ENCODE measurements at places on chromosomes 12 and 14.
A peak's percentile ranks its signal among the peaks of the same experiment; 100 is the strongest.

- DNase-seq: no peak
Measured at GRCh38 chr12:88562846-88563582, 17.3 kb downstream of the KITLG start.

- no peak for DNase-seq
Measured at GRCh38 chr12:61367281-61367785, 892.9 kb upstream of the USP15 start.

DNA sequence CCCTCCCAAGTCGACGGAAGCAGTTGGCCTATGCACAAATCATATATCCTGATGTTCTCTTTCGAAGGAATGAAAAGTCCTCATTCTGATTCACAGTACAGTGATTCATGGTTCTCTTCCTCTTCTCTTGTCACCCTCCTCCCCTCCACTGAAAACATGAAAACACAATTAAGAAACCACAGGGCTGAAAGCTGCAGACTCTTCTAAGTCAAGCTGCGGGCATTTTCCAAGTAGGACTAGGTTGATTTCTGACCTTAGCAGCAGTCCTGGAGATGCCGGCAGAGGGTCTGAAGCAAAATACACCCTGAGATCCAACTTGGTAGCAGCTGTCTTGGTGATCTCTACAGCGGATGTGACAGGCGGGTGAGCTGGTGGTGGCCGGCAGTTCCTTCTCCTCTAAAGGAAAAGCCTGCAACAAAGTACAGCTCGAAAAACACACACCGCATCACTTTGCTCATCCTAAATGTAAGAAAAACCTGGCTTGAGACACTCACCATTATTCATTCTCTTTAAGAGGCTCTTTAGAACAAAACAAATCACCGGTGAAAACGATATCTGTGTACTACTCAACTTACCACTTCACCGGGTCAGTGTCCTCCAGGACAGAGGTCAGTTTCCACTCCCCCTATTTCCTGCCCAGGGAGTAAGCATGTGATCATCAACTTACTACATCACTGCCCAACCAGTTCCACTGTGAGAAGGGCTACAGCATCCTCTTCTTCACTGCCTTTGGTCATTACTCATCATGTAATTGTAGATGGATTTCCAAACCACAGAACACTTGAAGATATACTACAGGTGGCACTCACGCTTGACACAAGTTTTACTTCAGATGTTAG is 6.0 kb downstream of the TMCC3 start:
- peak; percentile 54 for DNase-seq

DNA sequence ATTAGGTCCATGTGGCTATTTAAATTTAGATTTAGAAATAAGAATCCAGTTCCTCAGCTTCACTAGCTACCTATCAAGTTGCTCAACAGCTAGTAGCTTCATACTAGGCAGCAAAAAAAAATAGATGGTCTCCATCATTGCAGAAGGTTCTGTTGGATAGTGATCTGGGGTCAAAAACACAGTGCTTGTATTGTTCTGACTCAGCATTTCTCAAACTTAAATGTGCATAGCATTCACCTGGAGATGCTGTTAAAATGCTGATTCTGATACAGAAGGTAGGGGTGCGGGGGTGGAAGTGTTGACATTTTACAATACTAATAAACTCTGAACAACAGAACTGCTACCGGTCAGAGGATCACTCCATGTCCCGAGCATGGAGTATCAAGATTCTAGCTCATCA is 51.3 kb downstream of the PRICKLE1 start:
- DNase-seq: no peak

GRCh38 chr12:116939734-116940133 is 29.0 kb downstream of the FBXW8 start:
- DNase-seq: no peak

Measured in activated T-cell treated with anti-CD3 and anti-CD28 coated beads, Interleukin-2, amount 50 U/mL, for 48 hours (primary cell).